ENCODE measurements at places on chromosomes 11 and 22.

DNA sequence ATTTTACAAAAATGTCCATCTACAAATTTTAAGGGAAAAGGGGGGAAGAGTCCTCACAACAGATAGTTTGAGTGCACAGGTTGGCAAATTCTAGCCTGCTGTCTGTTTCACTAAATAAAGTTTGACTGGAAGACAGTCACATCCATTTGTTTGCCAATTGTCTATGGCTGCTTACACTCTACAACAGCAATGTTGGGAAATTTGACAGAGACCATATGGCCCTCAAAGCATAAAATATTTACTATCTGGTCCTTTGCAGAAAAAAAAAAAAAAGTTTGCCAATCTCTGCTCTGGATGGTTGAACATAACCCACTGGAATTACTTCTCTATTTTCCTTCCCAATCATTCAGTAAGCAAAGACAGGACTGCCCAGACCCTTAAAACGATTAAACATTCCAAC lies 88.2 kb downstream of the FCHSD2 start:
- no peak for DNase-seq

GRCh38 chr11:10261821-10262220 lies 32.2 kb downstream of the SBF2 start:
- no peak for DNase-seq

- DNase-seq, result no peak
Measured at GRCh38 chr11:117315285-117316196, 515 bp downstream of the BACE1 start.

- no peak for DNase-seq
Measured at GRCh38 chr11:68021167-68021787, 9.2 kb upstream of the NDUFS8 start.
